Foreskin keratinocyte (primary cell): ENCODE measurements at places on chromosomes 6 and 20.

DNA sequence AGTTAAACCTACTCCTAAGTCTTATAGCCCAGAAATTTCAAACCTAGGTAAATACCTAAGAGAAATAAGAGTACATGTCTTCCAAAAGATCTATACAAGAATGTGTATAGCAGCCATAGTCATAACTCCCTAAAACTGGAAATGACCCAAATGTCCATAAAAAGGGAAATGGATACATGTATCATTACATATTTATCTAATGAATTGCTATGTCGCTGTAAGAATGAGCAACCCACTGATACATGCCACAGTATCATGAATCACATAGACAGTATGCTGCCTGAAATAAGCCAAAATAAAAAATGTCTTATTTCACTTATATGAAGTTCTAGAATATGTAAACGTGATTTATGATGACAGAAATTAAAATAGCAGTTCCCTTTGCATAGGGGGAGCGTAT is 679.5 kb downstream of the MAFB start:
- DNase-seq = peak; percentile 54

DNA sequence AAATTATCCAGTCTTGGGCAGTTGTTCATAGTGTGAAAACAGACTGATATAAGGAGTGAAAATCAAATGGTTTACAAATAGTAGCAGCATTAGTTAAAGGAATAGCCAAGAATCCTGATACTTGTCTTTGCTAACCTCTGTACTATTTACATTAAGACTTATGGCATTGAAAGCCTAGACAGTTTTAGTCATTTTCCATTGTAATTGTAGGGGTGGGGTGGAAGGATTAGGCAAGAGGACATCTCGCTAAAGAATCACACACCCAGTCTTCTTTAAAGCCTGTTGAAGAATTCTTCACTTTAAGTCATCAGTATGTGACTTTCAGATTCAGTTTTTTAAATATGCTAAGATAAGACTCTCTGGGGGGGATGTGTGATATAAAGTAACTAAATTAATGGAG is 207.5 kb upstream of the PHACTR1 start:
- no peak for DNase-seq

DNA sequence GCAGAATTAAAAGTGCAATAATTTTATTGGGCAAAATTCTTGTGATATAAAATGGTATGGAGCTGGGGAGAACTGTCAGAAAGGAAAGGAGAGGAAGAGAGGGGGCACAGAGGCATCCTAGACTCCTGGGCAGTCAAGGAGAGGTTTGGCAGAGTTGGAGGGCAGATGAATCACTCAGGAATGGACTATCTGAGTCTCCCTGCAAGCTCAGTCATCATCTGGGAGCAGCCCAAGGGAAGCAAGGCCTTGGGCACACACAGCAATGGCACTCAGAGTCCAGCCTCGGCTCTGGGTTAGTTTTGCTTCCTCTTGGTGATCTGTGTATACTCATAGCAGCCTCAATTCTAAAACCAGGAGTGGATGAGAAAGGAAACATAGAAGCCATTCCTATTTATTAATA is 67.2 kb downstream of the SLC22A1 start:
- no peak for DNase-seq

DNA sequence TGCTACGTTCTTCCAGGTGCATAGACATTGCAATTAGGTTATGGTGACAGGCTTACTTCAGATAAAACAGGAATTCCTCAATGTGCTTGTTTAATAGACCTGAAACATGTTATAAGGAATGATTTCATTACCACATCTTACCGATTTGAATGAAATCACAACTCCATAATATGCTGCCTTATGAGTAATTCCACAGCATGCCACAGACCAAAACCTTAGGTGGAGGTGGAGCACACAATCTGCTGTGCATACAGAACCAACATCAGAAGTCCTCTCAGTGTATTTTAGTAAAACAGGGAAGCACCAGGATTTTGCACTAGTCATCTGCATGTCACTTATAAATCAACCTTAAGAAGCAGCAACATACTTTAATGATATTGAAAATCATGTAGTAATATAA is 148.9 kb upstream of the TSHZ2 start:
- peak; percentile 23 for DNase-seq
